ENCODE measurements at places on chromosomes 5 and 9. TPM values are rescaled to one million over a fixed set of nuclear protein-coding genes. Genes with fewer than 3 reads are reported as not detected.

CBY3 gene
- not detected for total RNA-seq

TAF11L5 gene
- total RNA-seq, result not detected

COL27A1 gene
- 6.0 TPM for total RNA-seq

ARL15 gene
- total RNA-seq, result 82.2 TPM

TRIM7 gene
- total RNA-seq, result 5.2 TPM

ALDH1A1 gene
- total RNA-seq, result 1,650 TPM

MAMDC4 gene
- 5.1 TPM for total RNA-seq

ENDOG gene
- total RNA-seq, result 37.3 TPM

OR1N2 gene
- not detected for total RNA-seq

PDGFRB gene
- total RNA-seq, result 9.9 TPM

HSD17B3 gene
- not detected for total RNA-seq

PLPP1 gene
- 124 TPM for total RNA-seq

TXNDC15 gene
- total RNA-seq, result 107 TPM

DMRT3 gene
- total RNA-seq, result not detected

CCNI2 gene
- 0.51 TPM for total RNA-seq

TMEFF1 gene
- total RNA-seq, result 9.2 TPM

ZNF484 gene
- total RNA-seq, result 15.4 TPM

ABO gene
- under 0.01 TPM for total RNA-seq

FBLL1 gene
- total RNA-seq, result 1.4 TPM

ZBTB5 gene
- total RNA-seq, result 14.4 TPM

CTSL gene
- 345 TPM for total RNA-seq

TMEM245 gene
- 82.4 TPM for total RNA-seq

PCDHGB7 gene
- 11.9 TPM for total RNA-seq

STX17 gene
- 23.1 TPM for total RNA-seq

SKP2 gene
- total RNA-seq, result 51.9 TPM

TNFSF15 gene
- total RNA-seq, result 2.0 TPM

IL5 gene
- total RNA-seq, result not detected

AQP3 gene
- 0.51 TPM for total RNA-seq

BSPRY gene
- not detected for total RNA-seq

WDR38 gene
- total RNA-seq, result not detected

PTGER4 gene
- total RNA-seq, result 23.5 TPM

ACTBL2 gene
- 0.17 TPM for total RNA-seq

LHX3 gene
- total RNA-seq, result not detected

MEIKIN gene
- total RNA-seq, result not detected

NPDC1 gene
- 39.7 TPM for total RNA-seq

HTR1A gene
- total RNA-seq, result not detected

GABRA1 gene
- total RNA-seq, result not detected

KCNT1 gene
- total RNA-seq, result not detected

ADCY2 gene
- not detected for total RNA-seq

ARID3C gene
- total RNA-seq, result 0.51 TPM

CCL19 gene
- not detected for total RNA-seq

SH3RF2 gene
- total RNA-seq, result 0.17 TPM

LTC4S gene
- total RNA-seq, result 0.85 TPM

PCDHA13 gene
- total RNA-seq, result under 0.01 TPM

C9 gene
- 0.34 TPM for total RNA-seq

ARHGEF28 gene
- 151 TPM for total RNA-seq

IL31RA gene
- total RNA-seq, result 0.19 TPM

CCDC192 gene
- not detected for total RNA-seq

EQTN gene
- not detected for total RNA-seq

CXCL14 gene
- 0.09 TPM for total RNA-seq

ENTR1 gene
- total RNA-seq, result 30.0 TPM

FGF1 gene
- total RNA-seq, result 0.85 TPM

CNTLN gene
- 11.3 TPM for total RNA-seq

OBP2B gene
- total RNA-seq, result not detected
